Activated CD8-positive, alpha-beta memory T cell treated with anti-CD3 and anti-CD28 coated beads, Interleukin-2, amount 50 U/mL, for 4 hours (primary cell): ENCODE measurements at places on chromosomes 1 and 21.
A peak's percentile ranks its signal among the peaks of the same experiment; 100 is the strongest.

DNA sequence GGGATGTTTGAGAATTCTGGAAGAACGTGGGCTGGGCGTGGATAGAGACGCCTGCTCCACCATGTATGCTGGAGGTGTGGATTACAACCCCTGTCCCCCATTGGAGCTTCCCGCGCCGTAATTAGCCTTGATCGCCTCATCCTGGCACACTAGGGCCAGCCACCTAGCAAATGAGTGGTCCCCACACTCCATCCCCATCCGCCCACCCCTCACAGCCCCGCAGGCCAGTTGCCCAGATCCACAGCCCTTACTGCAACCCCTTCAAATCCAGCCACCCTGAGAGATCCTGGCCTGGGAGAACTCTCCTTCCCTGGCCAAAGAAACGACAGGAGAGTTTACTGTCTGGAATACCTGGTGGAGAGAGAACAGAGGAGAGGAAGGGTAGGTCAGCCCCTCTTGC, 375 bp upstream of the GJA4 start:
- DNase-seq: no peak

- DNase-seq: no peak
Observed at GRCh38 chr21:41622831-41623548, 115.0 kb upstream of the TMPRSS2 start.

- DNase-seq: no peak
Observed at GRCh38 chr1:88490676-88491075, 193.4 kb upstream of the PKN2 start.

DNA sequence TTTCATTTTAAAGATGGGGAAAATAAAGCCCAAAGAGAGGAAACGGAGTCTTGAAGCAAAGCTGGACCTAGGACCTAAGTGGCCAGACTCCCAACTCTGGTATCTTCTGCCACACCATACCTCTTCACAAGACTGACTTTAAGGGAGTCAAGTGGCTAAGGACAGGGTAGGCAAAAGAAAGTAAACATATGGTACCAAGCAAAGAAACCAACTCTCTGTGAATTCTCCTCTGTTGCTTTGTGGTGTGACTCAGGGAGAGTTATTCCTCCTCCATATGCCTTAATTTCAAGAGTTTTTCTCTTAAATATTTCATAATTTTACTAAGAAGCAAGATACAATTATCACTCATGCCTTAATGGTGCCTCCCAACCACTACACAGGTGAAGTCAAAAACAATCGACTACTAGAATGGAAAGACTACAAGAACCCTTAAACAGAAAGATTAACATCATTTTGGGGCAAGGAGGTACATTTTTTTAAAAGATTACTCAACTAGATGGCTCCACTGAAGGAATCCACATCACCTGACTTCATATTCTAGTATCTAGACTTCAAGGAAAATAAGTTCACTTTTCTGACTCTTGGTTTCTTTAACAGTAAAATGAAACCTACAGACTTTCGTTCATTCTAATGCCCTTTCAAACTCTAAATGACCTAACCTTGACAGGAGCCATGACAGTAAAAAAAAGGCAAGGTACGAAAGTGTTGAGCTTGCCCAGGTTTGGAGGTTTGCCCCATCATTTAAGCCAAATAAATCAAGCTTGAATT, 44.2 kb downstream of the LUZP1 start:
- no peak for DNase-seq

DNA sequence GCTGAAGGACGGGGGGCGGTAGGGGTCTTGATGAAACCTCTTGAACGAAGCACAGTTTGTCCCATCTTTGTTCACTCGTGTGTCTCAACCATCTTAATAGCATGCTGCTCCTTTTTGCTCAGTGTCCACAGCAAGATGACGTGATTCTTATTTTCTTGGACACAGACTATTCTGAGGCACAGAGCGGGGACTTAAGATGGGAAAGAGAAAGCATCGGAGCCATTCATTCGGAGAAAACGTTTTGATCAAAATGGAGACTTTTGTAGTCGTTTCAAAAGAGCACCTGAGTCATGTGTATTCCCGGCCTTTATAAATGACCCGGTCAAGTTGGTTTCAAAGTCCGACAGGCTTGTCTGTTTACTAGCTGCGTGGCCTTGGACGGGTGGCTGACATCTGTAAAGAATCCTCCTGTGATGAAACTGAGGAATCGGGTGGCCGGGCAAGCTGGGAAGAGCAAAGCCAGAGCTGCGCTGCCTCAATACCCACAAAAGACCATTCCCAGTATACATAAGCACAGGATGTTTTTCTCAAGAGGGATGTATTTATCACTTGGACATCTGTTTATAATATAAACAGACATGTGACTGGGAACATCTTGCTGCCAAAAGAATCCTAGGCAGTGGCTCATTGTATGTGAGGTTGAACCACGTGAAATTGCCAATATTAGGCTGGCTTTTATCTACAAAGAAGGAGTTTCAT, 18.5 kb downstream of the ETS2 start:
- no peak for DNase-seq

- no peak for DNase-seq
Observed at GRCh38 chr21:30979054-30979453, 59.2 kb downstream of the KRTAP19-8 start.

- no peak for DNase-seq
Observed at GRCh38 chr1:58264462-58264861, 282.1 kb downstream of the OMA1 start.

- peak; percentile 49 for DNase-seq
Observed at GRCh38 chr1:226457307-226457712, 49.4 kb upstream of the PARP1 start.

DNA sequence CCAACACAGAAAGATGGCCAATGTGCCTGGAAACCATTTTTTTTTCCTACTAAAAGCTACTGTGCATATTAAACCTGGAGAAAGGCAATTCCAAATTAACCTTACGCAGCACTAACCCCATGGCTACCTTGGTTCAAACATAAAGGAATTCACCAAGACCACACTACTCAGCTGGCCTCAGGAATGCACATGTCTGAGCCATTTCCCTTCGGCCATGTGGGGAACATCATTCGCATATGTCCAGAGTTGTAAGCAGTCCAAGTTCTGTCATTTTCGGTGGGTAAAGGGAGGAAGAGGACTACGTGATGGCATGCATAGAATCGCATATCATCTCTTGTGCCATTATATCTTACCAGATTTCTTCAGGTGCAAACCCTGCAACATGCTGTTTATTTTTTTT, 175.4 kb downstream of the NTMT2 start:
- DNase-seq: no peak

DNA sequence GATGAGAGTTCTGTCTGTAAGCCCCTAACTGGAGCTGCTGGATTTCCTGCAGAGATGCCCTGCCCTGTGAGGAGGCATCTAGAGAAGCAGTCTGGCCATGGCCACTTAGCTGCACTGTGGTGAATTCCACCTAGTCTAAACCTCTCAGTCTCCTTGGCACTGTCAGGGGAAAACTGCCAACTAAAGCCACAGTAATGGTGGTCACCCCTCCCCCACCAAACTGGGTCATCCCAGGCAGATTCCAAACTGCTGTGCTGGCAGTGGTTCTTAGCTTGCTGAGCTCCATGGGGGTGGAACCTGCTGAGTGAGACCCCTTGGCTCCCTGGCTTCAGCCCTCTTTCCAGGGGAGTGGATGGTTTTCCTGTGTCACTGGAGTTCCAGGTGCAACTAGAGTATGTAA, 740.6 kb downstream of the RWDD3 start:
- DNase-seq: no peak

DNA sequence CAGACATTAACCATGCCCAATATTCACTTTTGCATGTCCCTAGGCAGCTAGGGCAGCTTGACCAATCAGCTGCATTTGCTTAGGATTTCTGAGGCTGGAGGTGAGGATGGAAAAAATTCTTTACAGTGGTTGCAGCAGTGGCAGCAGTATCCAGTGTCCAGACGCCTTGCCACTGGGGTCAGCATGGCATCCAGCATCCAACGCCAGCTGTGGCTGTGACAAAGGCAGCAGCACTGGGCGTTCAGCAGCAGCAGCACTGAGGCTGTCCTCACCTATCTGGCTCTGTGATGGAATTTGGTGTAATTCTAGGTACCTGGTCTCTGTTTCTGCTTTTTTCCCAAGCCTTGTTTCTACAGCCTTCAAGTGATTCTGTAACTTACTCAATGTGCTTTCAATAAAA, 15.5 kb downstream of the RHBDL2 start:
- DNase-seq: no peak

- DNase-seq: no peak
Observed at GRCh38 chr1:81894867-81895266, 94.1 kb downstream of the ADGRL2 start.

DNA sequence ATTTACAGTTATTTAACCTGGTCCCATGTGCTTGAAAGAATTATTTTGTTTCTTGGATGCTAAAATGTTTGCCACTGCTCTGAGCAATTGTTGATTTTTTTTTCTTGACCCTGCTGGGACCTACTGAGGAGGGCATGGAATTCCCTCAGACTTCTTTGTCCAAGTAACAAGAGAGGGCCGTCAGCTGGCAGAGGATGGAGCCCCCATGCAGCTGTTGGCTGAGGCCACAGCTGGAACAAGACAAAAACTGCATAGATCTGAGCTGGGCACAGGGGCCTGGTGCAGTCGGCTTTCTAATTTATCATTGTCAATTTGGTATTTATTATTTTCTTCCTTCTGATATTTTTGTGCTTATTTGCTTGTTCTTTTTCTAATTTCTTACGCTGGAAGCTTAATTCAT, 39.6 kb upstream of the ABCG1 start:
- DNase-seq: no peak

- no peak for DNase-seq
Observed at GRCh38 chr1:184393962-184394361, 7.1 kb downstream of the C1orf21 start.

DNA sequence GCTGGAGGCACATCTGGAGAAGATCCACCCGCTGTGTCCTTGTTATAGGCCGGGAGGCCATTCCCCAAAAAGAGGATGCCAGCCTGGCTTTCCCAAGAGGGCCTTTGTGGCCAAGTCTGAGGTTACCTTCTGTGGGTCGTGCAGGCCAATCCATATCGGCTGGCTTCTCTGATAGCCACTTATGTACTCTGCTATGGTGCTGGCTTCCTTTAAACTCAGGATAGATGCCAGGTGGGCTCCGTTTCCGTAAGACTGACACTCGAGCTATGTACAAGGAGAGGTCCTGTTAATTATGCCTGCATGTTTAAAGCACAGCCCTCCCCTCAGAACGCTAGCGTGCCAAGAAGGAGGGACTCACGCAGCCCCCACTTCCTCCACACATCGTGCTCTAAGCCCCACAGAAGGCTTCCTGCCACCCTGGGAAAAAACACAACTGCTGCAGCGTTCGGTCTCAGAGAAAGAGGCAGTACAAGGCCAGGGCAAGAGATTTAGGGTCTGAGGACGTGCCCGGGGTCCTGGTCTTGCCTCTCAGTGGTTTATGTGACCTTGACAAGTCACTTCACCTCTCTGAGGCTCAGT, 11.6 kb downstream of the REG4 start:
- DNase-seq: peak; percentile 21

- DNase-seq: no peak
Observed at GRCh38 chr1:160413716-160414115, 13.4 kb downstream of the VANGL2 start.

GRCh38 chr1:160772331-160772730, 23.6 kb upstream of the LY9 start:
- no peak for DNase-seq
